ENCODE measurements at places on chromosomes 1 and 21. TPM values are rescaled to one million over a fixed set of nuclear protein-coding genes. Genes with fewer than 3 reads are reported as not detected.

Gene RCOR3
- polyA plus RNA-seq: 53.8 TPM

Gene SORT1
- polyA plus RNA-seq: 25.7 TPM

Gene FAM72B
- polyA plus RNA-seq: 3.1 TPM

Gene MPZL1
- polyA plus RNA-seq: 194 TPM

Gene TENT5C
- 3.7 TPM for polyA plus RNA-seq

Gene KCNN3
- 3.0 TPM for polyA plus RNA-seq

Gene TBX19
- polyA plus RNA-seq: 3.2 TPM

Gene TNNI3K
- polyA plus RNA-seq: 1.8 TPM

- DNase-seq: peak; percentile 22
Observed at GRCh38 chr1:240888039-240888786, 276.3 kb upstream of the GREM2 start.

DNA sequence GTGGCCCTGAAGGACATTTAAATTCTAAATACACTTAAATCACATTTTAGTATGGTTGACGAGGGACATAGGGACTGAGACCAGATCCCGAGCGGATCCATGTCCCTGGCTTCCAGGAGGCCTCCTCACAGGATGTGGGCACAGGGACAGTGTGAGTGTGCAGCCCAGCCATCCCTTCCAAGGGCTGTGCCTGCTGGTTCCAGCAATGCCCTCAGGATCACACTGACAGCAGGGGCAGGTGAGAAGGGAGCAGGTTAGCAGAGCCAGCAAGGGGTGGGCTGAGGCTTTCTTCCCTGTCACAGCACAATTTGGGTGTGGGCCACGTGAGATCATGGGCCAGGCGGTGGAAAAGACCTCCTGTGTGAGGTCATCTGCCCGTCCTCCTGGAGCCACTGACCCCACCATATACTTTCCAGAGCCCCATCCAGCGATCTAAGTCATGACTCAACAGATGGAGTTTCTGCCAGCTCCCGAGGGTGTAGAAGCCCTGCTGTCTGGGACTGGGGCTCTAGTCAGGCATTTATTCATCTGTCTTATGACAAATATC lies 37.0 kb upstream of the PRSS38 start:
- DNase-seq: no peak

- no peak for DNase-seq
Observed at GRCh38 chr21:15895142-15896106, 165.6 kb downstream of the USP25 start.

DNA sequence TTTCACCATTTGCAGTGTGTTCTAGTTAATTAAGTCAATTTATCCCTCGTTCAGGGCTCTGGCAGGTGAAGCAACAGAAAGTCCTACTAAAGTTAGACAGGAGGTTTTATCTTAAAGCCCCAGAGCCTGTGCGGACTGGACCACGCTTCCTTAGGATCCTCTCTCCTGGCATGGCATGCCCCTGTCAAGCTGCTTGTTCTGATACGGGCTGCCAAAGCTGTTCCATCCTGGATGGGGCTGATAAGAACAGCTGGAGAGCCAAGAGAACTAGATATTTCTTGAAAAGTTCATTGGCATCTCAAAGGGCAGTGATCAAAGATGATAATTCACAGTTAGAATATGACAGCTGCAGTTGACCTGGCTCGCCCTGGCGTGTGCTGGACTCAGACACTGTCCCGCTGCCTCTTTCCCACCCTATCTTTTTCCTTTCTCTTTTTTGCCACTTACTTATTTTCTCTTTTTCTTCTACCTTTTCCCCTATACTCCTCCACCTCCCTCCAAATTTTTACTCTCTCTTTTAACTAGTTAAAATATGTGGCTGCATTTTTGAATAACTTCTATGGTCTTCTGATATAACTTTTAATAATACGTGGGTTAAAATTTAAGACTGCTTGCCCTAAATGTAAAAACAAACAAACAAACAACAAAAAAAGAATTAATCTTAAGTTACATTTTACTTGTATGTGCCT lies 96.7 kb downstream of the ABCA4 start:
- DNase-seq: no peak

DNA sequence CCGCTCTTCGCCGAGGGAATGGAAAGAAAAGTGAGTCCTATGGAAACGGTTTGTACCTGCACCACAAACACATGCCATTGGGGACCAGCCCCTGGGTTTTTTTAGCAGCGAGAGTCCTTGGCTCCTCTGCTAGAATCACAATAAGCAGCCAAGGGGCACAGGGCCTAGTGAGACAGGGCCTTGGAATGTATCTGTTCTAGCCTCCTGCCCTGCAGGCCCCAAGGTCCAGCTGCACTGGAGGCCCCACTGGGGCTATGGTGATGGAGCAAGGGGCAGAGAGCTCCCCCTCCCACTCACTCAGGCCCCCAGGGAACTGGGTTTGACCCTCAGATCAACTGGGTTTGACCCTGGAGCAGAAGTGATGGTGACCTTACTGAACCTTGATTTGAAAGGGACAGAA lies 14.4 kb downstream of the SHISA4 start:
- DNase-seq: no peak

DNA sequence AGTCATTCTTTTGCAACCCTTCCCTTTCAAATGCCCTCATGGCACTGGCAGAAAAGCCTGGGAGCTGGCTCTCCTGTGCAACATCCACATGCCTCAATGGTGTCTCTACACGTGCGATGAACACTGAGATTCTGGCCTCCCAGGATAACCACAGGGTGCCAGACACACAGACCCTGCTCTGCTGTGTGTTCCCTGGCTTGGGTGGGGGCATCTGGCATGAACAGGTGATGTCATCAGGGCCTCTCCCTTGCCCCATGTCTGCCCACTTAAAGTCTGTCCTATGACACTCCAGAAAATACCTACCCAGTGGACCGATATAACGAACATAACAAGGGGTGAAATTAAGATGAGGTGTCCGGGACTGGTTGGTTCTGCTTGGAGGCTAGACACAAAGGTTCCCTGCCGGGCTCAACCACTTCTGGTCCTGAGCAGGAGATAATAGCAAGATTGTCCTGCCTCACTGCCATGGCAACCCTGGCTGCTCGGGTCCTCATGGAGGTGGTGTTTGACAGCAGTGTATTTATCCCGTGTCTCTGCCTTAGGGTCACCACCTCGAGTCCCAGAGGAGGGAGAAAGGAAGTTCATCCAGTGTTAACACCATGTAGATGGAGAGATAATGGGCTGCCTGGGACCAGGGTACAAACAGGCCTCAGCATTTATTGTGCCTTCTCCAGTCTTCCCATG lies 19.3 kb downstream of the INSRR start:
- no peak for DNase-seq

DNA sequence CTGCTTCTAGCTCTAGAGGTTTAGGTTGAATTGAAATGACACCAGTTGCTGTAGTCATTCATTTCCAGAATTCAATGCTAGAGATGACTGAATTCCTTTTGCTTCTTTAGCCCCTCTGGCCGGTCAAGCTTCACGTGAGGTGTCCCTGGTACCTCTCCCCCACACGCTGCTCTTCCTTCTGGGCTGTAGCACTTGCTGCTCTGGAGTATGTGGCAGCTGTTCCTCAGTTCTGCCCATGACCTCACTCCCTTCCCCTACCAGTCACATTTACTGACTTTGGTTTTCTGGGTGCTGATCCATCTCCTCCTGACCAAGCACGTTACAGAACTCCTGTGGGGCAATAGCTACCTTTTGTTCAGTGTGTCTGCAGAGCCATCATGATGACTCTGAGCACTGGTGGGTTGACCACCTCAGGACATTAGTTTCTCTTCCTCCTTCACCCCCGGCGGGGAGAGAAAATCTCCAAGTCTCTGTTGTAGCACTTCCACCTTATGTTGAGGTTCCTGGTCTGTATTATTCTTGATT lies 128.1 kb downstream of the HHAT start:
- DNase-seq: no peak

DNA sequence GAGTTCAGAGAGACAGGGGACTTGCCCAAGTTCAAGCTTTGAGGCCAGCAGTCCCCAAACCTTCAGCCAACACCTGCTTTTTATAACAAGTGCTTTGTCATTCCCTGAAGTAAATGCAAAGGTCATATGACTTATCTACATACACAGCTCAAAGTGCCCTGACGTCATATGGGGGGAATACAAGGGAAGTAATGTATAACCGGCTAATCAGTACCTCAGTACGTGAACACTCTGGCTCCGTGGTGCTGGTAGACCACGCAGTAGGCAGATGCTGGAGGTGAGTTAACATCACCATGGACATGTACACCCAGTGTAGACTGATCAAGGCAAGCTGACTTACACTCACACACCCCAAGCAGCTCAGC lies 60.0 kb downstream of the BACE2 start:
- DNase-seq: no peak

DNA sequence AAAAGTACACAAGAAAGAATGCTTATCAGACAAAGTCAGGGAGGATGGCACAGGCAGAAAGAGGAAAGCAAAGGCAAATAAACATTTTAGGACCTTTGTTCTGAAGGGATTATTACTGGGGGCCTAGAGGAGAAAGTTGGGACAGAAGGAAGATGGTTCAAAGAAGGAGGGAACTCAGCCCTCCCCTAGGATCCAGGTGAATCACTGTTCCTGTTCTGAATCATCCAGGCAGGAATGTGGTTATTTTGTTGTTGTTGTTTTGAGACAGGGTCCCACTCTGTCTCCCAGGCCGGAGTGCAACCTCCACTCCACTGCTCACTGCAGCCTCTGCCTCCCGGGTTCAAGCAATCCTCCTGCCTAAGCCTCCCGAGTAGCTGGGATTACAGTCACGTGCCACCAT lies 38.5 kb upstream of the PSEN2 start:
- DNase-seq: no peak

DNA sequence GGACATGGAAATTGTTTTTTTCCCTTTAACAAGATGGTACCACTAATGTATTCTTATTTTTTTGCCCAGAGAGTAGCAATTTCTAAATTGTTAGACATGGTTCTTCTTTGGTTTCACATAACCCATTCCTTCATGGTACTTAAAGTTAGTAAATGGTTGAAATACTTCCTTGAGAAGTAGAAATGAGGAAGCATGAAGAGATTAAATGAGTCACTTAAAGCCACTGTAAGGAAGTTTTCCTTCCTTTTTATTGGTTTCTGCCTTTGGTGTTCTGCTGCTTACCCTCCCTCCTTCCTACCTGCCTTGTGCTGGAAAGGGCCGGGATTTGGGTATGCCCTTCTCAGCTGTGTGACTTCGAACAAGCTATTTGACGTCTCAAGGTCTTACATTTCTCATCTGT lies 101.0 kb downstream of the KIF26B start:
- DNase-seq: no peak

GRCh38 chr1:27341525-27342252 lies at the start of gene SYTL1:
TSS of gene SYTL1 (plus strand) at chr1:27342022. CDS start at chr1:27345335, 3,313 bp downstream.
- DNase-seq: no peak

GRCh38 chr1:24928689-24929397 lies 1.2 kb downstream of the RUNX3 start:
- DNase-seq: no peak

- DNase-seq: no peak
Observed at GRCh38 chr1:68673771-68674170, 176.9 kb upstream of the DEPDC1 start.
